Small intestine (tissue), 16 donors: ENCODE measurements at places on chromosomes 7 and 10.

- DNase-seq = no peak
Measured at GRCh38 chr10:43037440-43037839, 39.4 kb upstream of the RET start.

DNA sequence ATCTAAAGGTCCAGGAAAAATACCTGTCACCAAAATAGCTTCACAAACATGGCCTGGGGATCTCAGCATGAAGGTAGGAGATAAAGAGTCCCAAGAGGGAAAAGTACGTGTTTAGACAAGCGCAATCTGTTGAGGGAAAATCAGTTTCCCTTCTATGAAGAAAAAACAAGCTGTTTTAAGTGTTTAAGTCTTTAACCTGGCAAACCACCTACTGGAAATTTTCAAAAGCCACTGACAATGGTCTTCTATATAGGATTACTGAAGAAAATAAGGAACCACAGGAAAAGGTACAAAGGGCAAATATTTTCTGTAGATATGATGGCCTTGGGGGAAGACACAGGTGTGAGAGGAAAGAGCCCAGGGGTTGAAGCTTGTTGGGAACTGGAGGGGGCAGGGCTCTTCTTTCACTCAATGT, 21.2 kb downstream of the ALDH18A1 start:
- peak; percentile 71 for DNase-seq

DNA sequence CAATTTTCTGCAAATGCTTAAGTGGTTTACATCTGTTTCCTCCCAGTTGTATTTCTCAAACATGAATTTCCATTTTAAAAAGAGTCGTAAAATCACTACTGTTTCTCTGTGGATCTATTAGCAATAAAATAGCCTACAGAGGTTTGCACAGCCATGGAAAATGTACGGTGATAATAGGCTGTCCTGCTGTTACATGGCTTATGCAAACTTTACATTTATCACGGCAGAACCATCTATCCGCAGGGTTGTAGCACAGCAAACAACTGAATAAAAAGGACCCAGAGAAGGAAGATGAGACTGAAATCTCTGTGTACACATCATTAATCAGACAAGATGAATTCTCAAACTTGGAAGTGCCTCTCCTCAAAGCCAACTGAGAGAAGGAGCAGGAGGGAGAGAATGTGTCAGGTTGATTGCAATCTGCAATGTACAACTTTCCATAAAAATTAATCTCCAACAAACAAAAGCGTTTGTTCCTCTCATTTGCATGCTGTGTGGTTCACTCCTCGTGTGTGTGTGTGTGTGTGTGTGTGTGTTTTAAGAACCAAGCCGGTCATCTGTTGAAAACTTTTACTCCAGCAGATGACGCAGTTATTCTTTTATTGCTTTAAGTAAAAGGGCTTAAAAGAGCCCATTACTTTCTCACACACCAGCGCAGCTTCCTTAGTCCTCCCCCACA, 279.3 kb downstream of the SKAP2 start:
- no peak for DNase-seq

- no peak for DNase-seq
Measured at GRCh38 chr10:121576139-121576538, 22.1 kb downstream of the FGFR2 start.

GRCh38 chr10:125961743-125962142, 65.4 kb downstream of the FANK1 start:
- DNase-seq = no peak

- DNase-seq = peak; percentile 40
Measured at GRCh38 chr10:55065185-55065584, 264.2 kb upstream of the PCDH15 start.

DNA sequence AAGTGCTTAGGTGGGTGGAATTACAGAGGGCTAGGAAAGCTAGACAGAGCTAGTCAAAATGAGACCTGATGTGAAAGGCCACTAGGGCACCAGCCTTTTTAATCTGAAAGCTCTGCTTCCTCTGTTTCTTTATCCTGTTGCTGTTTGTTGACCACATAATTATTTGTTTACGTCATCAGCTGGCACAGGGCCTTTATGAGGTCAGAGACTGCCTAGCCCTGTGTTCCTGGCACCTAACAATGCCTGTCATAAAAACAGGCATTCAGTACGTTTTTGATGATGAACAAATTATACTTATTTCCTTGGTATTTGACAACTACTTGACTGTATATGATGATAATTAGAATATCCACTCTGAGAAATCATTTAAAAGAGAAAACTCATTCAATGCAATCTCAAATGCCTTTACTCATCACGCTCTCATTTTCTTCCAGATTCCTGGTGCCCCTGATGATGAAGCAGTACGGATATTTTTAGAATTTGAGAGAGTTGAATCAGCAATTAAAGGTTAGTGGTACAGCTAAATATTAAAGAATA, 26.0 kb downstream of the RBM17 start:
- no peak for DNase-seq

- no peak for DNase-seq
Measured at GRCh38 chr7:133290041-133290440, 37.2 kb downstream of the EXOC4 start.

- DNase-seq = no peak
Measured at GRCh38 chr10:6009961-6010360, 32.6 kb upstream of the IL15RA start.

DNA sequence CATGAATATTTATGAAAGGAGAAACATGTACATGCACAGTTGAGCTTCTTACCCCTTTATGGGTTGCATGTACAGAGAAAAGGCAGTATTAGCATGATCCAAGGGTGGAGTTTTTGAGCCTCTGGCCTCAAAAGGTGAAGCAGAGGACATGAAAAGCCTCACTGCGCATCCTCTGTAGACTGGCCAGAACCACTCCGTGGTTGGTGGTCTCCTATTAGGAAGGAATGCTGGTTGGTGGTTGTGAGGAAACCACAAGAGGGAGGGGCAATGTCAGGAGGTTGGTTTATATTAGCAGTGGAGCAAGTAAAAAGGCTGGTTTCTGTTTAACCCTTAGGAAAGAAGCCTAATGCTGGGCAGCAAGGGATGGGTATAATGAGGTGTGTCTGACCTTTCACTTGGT, 37.5 kb downstream of the AHCYL2 start:
- DNase-seq = no peak

DNA sequence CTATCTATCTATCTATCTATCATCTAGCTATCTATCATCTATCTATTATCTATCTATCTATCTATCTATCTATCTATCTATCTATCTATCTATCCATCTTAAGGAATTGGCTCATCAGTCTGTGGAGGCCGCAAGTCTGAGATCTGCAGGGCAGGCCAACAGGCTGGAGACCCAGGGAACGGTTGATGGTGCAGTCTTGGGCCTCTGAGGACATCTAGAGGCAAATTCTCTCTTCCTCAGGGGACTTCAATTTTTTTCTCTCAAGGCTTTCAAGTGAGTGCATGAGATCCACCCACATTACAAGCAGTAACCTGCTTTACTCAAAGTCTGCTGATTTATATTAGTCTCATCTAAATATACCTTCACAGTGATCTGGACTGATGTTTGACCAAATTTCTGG, 197.0 kb downstream of the GLRX3 start:
- DNase-seq = peak; percentile 4

DNA sequence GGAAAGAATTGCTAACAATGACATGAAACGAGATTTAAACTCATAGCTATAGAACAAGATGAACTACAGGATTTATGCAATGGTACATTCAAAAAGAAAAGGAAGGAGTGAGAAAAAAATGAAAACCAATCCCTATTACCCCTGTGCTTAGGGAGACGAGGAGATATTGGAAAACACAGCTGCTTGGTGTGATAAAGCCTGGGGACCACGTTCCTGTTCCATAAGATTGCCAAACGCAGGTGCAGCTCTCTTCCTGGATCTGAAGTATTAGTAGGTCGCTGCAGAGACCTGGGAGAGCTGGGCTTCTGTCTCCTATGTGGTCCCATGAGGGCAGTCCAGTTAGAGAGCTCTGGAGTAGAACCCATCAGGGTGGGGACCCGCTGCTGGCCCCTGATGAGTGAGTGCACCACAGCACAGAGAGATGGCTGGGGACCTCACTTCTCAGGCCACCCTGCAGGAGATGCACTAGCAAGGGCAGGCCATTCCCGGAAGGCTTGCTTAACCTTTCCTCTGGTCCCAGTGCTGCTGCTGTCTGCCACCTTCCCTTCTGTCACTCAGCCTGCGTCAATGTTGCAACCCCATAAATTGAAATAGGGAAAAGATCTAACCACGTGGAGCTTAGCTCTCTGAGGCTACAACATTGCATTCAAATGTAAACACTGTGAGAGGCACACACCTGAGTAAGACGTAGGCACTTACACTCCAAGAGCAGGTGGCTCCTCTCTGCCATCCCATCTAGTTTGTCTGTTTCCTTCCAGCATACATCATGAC, 57.9 kb downstream of the MTPN start:
- no peak for DNase-seq

- no peak for DNase-seq
Measured at GRCh38 chr7:12066004-12066403, 145.1 kb upstream of the TMEM106B start.

DNA sequence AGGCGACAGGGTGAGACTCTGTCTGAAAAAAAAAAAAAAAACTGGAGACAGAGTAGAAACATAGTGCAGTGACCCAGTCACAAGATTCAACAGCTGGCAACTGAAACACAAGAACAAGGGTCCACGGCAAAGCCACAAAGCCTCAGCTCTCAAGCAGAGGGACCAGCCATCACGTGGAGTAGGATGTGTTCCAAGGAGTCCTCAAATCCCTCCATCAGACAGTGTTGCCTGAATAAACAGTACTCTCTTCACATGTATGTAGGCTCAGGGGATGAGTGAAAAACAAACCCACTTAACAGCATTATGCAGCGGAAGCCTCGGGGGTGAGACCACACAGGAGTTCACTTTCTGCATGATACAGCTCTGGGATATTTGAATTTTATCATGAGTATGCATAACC, 62.0 kb downstream of the SLIT1 start:
- DNase-seq = no peak

- no peak for DNase-seq
Measured at GRCh38 chr10:102397222-102398171, 2.0 kb downstream of the NFKB2 start.

DNA sequence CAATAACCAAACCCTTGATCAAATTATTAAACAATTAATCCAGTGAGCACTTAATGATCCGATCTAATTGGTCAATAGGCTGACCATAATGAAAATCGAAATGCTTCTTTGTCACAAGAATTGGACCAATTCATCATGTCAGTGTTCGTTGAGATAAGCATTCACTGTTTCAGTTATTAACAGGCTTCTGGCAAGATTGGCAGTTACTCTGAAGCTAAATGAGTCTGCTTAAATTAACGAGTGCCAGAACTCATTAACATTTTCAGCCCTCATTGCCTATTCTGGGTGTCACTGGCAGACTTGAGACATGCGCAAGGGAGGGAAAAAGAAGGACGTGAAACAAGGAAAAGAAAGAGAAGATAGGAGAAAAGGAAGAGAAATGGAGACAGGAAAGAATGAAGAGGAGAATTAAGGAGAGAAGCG, 30.7 kb upstream of the SLC26A3 start:
- DNase-seq = peak; percentile 73

DNA sequence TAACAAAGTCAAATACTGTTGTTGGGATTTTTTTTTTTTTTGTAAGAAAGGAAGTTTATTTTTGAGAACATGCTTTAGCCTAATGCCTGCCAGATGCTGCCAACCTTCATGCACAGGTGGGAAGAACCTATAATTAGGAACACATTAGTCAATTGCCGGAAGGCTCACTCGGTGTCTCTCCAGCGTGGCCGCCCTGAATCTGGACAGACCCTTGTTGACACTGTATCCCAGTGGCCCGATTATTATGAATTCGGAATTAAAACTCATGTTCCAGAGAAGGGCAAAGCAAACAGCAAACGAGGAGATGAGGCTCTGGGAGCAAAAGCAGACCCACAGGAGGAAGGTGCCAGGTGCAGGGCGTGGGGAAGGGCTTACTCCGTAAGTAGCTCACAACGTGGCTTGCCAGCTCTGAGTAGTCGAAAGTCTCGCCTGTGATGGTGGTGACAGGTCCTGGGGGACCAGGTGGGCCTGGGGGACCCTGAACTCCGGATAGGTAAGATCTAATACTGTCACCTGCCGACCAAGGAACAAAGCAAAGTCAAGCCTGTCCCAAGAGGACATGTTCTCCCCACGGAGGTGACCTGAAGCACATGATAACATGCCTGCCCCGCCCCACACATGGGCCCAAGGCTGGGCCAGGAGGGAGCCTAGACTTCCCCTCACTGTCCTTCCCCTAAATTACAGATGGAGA, 48.3 kb downstream of the COL17A1 start:
- DNase-seq = no peak
